ENCODE measurements at places on chromosomes 6 and 20.

GRCh38 chr20:52433326-52434040, 241.9 kb upstream of the ZFP64 start:
- no peak for DNase-seq

DNA sequence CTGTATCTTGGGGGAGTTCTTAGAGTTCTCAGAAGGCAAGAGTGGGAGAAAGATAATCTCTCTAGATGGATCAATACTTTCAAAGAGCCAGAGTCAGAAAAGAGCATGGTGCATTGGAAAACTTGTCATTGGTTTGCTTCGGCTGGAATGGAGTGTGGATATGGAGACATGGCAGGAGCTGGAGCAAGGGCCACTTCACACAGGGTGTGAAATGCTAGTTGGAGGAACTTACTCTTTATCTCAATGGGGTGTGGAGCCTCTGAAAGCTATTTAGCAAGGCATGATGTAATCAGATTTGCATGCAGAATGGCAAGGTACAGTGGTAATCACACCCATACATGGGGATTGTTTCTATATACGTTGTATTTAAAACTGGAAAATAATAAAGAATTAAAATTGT, 31.5 kb upstream of the PAQR8 start:
- no peak for DNase-seq

- no peak for DNase-seq
Observed at GRCh38 chr6:146961831-146962230, 242.4 kb upstream of the STXBP5 start.

GRCh38 chr20:58102744-58103516, 125.5 kb downstream of the ANKRD60 start:
- DNase-seq, result no peak

- no peak for DNase-seq
Observed at GRCh38 chr20:10793766-10794165, 120.0 kb upstream of the JAG1 start.

- no peak for DNase-seq
Observed at GRCh38 chr6:143843677-143843999, 500 bp downstream of the LTV1 start.

DNA sequence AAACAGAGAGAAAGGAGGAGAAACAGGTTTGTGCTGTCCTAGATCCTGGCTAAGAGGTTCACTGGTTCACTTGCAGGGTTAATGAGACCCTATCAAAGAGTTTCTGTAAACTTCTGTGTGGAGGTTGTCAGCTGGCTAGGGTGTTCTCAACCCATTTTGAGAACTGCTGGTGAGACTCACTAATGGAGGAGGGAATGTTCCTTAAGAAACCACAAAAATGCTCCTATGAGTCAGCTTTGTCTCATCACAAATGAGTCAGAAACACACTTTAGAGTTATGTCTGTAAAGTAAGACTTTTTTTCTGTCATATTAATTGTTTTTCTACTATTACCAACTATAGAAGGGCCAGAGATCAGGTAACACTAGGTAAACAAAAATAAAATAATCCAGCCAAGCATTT, 884.4 kb downstream of the PHF3 start:
- peak; percentile 34 for DNase-seq

GRCh38 chr6:126628125-126628524, 288.2 kb downstream of the CENPW start:
- DNase-seq, result no peak

DNA sequence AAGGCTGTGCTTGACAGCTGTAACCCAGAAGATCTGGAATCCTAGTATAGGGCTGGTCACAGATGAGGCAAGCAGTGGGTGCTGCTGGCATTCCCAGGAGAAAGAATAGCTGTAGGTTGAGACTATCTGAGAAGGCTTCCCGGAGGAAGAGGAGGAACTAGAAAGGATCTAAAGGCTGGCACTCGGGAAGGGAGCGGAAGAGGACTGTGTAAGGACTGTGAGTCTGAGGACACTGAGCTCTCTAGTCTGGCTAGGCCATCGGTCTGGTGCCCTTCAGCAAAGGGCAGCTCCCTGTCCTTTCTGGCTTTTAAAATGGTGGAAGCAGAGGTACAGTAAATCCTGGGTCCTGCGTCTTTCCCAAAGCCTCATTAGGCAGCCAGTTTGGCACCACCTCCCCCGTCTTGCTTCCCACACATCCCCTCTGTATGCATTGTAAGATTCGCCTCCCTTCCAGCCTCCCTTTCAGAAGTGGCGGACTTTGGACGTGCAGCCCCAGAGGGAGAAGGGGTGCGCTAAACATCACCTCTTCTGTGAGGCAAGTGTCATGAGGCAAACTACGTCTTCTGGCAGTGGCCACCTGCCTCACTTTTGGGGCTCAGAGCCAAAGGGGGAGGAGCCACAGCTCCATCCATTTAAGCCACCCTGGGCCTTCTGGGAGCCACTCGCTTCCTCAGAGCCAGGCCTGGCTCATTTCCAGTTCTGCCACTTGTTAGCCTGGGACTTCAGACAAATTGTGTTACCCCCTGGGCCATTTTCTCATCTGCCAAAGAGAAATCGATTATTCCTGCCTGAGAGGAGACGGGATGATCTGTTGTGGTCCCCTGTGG, 8.6 kb downstream of the SNPH start:
- no peak for DNase-seq

DNA sequence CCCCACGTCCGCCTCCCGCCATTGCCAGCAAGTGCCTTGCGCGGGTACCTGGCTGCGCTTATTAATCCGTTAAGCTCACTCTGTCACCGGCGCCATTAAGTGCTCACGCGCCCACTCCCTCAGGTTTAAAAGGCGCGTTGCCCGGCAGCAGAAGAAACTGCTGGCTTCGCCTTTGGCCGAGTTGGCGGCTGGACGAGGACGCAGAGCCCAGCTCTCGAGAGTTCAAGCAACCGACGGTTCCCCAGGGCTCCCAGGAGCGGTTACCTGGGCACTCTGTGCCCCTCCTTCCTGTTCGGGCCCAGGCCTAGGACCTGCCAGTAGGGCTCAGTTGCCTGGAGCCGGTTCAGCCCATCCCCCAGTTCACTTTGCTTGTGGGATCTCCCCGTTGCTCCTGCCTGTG, at the start of gene GGTLC1:
Gene GGTLC1 (minus strand): TSS at position 219 of the 400 bp plus-strand sequence. CDS start 2,168 bp downstream, outside the sequence.
- DNase-seq, result no peak

DNA sequence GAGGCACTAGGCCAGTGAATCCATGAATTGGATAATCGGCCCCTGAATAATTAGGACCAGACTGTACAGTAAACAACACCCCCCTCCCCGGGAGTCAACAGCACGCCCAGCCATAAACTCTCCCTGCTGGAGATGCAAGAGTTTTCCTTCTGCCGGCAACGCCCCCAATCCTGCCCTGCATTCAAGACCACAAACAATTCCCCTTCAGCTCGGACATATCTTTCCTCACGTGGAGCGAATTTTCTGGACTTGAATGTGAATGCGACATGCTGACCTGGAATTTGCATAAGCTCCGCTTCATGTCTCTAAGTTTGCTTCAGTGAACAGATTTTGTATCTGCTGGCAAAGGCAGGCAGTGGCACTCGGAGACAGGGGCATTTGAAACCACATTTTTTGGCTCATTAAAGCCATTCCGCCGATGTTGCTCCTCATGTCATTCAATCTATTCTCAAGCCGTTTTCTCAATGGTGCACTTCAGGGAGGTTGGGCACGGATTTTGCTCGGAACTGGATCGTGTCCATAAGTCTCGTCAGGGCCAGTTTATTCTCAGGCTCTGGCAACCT, 38.0 kb upstream of the GMPR start:
- DNase-seq, result no peak

DNA sequence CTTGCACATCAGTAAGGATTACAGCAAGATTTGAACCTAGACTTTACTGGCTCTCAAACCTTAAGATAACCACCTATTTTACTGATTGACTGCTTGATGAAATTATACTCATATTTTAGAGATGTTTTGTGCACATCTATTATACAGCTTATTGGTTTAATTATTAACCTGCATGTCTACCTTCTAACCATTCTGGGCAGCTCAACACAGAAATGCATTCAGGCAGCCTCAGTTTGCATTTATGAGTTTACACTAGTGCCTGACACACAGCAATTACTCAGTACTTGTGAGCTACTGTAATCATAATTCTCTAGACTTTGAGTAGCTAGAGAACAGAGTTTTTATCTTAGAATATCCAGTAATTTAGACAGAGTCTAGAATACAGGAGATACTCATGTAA, 273.9 kb upstream of the THEMIS start:
- no peak for DNase-seq

DNA sequence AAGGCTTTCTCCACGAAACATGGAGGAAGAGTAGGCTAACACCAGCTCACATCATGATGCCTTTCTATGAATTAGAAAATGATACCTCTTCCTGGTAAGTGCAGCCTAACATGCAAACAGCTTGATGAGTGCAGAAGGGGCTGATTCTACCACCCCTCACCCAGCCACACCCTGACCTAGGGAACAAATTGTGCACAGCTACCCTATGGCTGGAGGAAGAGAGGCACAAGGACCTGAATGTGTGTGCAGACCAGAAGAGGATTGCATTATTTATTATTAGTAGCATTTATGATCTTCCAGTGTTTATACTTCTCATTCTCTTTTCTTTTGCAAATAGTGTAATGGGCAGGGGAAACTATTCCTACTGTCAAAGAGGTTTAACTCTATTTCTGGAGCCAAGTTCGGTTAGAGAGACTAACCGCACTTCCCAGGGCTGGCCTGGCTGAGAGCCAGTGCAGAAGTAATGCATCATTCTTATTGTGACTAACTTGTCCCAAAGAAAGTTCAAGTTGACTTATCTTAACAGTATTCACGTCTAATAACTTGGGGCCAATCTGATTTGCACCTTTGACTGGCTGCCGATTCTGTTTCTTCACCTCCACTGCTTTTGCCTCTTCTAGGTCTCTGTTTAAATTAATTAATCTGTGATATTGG, 237.5 kb downstream of the CD83 start:
- no peak for DNase-seq

DNA sequence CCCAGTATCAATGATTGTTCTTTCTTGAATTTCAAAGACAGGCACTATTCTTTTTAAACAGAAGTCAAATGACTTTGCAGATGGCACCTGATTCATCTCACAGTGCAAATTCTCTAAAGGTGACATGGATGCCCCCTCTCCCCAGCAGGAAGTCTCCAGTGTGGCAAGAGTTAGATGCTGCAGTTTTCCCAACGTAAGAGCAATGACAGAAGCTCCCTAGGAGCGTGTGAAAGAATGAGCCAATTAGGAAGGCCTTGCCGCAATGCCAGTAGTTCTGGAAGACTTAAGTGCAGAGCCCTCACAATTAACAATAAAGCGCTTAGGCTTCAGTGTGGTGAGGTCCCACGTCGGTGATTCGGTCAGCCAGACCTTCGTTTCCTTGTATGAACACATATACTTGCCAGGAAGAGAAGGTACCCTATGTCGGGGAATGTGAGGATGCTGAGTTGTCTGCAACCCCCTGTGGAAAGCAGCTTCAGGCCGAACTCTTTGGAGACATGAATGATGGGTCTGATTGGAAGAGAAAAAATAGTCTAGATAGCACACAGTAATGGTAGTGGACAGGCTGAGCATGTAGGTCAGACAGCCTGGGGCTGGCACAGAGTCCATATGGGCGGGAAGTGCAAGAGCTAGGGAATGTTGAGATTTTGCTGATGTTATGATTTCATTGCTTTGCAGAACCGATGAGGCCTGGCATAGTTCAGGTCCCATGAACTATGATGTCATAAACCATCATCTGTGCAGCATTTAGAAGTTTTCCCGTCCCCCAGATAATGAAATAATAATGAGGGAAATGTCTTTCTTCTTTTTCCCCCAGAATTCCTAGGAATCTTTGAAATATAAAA, 132.6 kb downstream of the PHACTR1 start:
- DNase-seq, result no peak

DNA sequence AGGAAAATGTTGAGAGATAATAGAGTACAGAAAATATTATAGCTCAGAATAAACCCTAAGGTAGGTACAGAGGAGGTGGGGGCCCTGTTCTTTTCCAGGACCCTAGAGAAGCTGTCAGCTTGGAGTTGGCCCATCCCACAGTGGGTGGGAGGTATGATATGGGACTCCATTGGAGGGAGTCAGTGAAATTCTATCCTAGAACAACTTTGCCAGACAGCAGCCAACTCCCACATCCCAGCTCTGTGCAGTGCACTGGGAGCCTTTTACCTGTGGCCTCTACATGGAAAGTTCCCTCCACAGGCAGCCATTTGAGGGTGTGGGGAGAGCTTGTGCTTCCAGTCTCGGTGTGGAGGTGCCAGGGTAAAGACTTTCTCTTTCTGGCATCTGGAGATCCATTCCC, 36.8 kb upstream of the CLIC5 start:
- DNase-seq, result no peak

DNA sequence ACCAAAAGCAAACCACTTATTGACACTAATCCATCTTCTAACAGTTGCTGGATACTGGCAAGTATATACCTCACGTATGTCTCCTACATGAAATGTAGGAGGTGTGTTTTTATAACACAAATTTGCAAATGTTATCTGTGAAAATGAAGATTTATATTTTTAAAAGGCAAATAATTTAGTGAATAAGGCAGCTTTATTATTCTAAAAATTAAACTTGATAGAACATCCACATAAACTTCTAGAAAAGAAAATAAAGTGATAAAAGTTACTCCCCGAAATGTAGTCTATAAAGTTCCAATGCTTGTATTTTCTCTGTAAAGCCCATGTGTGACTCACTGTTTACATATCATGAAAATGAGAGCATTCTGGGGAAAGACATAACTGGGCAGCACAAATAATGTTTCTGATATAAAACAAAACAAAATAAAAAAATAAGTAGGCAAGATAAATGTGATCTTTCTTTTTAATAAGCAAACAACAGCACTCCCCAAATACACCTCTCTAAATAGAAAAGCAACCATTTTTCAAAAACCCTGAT, 84.4 kb downstream of the MAP7 start:
- no peak for DNase-seq

DNA sequence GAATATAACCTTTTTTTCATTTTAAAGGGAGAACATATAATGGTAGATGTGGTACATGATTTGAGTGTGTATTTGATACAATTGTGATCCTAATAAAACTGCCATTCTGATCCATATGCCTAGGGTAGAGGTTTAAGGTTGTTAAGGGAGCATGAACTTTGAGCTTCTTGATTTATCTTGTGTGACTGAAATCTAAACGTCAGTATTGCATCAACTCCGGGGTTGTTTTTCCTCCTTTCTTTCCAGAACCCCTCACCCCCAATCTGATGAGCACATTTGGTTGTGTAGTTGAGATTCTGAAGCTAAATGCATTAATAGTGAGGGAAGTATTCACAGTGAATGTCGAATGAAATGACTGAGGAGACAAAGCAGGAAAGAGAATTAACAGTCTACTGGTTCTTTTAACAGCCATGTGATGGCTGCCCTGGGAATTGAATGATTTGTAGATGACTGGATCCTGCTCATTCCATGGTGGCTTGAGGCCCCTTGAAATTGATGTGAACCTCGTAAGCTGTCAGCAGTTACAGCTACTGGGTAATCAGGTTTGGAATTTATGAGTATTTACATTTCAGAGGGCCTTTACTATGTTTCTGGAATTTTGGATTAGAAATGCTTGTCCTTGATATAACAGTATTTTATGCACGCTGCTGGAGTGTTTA, 44.8 kb downstream of the FARS2 start:
- no peak for DNase-seq

- no peak for DNase-seq
Observed at GRCh38 chr6:136927292-136927691, 5.2 kb downstream of the SLC35D3 start.
